ENCODE measurements at places on chromosomes 1 and 21.

GRCh38 chr1:91777630-91778300 is 108.2 kb downstream of the TGFBR3 start:
- no peak for DNase-seq

GRCh38 chr21:33835920-33836319 is 79.7 kb downstream of the ATP5PO start:
- DNase-seq: no peak

DNA sequence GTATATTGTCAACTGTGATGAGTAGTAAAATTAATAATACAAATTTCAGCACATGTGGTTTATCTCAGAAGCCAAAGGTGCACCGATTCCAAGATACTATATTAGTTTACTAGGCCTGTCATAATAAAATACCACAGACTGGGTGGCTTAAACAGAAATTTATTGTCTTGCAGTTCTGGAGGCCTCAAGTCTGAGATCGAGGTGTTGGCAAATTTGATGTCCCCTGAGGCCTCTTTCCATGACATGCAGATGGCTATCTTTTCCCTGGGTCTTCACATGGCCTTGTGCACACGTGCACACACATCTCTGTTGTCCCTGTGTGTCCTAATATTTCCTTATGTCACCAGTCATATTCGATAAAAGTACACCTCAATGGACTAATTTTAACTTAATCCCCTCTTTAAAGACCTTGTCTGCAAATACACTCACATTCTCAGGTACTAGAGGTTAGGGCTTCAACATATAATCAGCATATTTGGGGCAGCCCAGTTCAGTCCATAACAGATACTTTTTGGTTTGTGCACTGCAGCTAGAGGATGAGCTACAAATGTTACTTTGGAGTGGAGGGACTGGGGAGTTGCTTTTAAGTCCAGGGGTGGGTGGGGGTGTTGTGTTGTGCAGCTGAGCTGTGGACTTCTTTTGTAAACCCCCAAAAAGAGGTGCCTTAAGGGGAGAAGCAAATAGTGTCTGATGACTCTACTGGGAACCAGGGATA is 21.4 kb downstream of the TSNAX start:
- no peak for DNase-seq

GRCh38 chr1:11927866-11928592 is 1.8 kb upstream of the KIAA2013 start:
- no peak for DNase-seq

DNA sequence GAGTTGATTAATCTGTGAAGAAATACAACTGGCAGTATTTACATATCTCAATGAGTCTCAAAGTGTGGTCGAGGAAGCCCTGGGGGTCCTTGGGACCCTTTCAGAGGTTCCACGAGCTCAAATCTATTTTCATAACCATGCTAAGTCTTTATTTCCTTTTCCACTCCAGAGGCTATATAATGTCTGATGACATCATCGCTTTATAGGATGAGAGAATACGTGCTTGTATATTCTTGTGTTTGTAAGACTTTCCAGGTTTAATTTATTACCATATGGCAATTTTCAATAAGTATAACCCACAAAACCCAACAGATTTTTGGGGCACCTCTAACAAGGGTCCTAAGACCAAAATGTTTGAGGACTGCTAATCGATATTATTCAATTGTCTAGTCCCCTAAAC is 1.4 kb upstream of the SLC19A2 start:
- no peak for DNase-seq

GRCh38 chr1:198276241-198276640 is 119.4 kb downstream of the NEK7 start:
- no peak for DNase-seq

GRCh38 chr21:44925378-44925755 is 4.7 kb upstream of the ITGB2 start:
- no peak for DNase-seq

DNA sequence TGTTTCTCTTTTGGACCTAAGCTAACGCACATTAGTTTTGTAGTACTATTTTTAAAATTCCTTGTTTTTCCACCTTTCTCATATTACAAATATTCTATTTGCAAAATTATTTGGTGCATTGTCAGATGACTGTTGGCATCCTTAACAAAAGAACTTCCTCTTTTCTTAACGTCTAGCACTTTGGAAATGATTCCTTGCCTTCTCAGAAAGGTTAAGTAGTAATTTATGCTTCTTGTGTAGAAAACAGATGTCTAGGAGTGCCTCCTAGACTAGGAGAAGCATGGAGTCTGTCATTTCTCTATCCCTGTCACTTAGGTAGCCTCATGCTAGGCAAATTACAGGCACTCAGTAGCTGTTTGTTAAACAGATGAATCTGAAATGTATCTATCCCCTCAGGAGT is 64.4 kb downstream of the HSPA13 start:
- no peak for DNase-seq

GRCh38 chr1:39969048-39969447 is 14.1 kb downstream of the MFSD2A start:
- DNase-seq: no peak

GRCh38 chr1:160836981-160837557 is 25.6 kb downstream of the CD244 start:
- DNase-seq: no peak

- no peak for DNase-seq
Measured at GRCh38 chr1:21323091-21323490, 32.8 kb upstream of the ECE1 start.

GRCh38 chr21:44064852-44065403 is 42.3 kb upstream of the PWP2 start:
- no peak for DNase-seq

DNA sequence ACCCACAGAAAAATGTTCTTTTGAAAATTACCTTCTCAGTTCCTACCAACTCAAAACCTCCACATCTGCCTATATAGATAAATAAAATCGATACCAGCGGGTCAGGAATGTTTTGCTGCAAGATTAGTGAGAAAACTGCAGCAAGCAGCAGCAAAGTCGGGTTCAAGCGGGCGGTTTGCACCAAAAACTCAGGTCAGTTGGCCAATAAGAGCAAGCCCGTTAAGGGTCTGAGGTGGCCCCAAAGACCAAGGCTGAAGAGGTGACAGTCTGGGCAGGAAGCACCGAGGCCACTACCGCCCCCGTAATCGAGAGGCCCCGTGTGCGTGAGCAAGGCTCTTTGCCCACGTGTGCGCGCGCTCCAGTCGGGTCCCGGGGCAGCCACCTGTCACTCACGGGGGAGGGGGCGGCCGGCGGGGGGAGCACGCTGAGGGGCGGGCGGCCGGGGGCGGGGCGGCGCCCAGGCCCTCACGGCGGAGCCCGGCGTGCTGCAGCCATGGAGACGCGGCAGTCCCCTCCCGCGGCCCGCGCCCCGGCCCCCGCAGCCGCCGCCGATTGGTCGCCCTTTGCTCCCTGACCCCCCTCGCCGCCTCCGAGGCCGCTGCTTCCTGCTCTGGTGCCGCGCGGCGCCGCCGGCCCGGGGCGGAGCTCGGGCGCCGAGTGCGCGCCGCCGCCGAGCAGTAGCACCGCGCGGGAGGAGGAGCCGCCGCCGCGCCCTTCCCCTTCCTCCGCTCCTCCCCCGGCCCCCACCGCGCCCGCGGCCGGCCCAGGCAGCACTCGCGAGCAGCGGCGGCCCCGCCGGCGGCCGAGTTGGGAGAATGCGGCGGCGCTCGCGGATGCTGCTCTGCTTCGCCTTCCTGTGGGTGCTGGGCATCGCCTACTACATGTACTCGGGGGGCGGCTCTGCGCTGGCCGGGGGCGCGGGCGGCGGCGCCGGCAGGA is at the start of gene GALNT2:
TSS of gene GALNT2 (plus strand) at position 773 of the 939 bp plus-strand sequence. CDS start at position 816, 43 bp downstream.
- DNase-seq: peak; percentile 84

DNA sequence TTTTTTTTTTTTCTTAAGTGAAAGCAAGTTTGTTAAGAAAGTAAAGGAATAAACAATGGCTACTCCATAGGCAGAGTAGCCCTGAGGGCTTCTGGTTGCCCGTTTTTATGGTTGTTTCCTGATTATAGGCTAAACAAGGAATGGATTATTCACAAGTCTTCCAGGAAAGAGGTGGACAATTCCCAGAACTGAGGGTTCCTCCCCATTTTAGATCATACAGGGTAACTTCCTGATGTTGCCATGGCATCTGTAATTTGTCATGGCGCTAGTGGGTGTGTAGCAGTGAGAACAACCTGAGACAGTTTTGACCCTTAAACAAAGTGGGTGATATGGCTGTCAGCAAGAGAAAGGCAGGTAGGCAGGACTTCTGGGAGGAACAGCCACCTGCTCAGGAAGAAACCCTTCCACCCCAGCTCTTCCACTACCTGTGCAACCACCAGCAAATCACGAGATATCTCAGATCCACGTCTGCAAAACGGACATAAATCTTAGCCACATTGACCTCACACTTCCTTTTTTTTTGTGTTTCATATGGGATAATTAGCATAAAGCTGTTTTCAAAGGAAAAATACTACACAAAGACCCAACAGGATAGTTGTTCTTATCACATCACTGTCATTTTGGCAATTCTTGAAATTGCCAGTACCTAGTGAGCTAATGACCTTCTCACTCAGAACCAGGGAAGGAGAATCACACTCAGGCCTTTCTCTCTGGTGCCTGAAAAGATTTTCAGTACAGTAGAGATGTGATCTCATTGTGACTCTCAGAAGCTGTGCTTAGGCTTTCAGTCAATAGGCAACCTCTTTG is 34.8 kb upstream of the DUSP10 start:
- DNase-seq: no peak

- no peak for DNase-seq
Measured at GRCh38 chr1:43506233-43506632, 24.4 kb upstream of the PTPRF start.

DNA sequence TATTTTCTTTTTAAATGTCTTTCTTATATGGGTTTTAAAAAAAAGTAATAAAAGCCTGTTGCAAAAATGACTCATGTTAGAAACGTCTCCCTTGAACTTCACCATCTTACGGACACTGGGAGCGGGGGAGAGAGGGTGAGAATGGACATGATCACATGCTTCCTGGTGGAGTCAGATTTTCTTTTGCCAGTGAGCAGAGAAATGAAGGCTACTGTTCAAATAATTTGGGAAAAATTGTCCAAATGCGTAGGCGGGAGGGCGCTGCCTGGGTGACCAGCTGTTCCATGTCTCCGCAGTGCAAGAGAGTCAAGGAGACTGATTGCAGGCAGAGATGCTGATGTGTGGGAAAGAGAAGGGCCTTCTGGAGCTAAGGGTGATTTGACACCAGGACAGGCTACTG is 23.1 kb downstream of the EIF2D start:
- DNase-seq: no peak

DNA sequence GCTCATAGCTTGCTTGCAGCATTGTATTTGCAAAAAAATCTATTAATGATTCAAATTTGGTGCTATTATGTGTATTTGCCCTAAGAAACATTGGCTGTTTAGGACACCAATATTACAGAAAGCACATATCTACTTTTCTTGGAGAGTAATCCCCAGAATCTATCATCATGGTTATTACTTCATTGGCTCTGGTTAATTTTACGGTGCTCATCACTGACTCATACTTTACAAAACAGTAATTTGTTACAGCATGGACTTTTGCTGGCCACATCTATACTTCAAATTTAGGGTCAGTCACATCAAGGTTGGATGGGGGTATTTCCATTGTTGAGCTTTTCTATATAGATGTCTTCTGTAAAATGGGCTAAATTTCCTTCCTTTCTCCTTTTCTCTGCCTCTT is 45.7 kb downstream of the SH3GLB1 start:
- DNase-seq: no peak

- DNase-seq: no peak
Measured at GRCh38 chr21:14956807-14957206, 108.0 kb downstream of the NRIP1 start.
